Left colon (tissue), 2 donors: ENCODE measurements at places on chromosomes 6 and 20. TPM values are rescaled to one million over a fixed set of nuclear protein-coding genes. Genes with fewer than 3 reads are reported as not detected.

DNA sequence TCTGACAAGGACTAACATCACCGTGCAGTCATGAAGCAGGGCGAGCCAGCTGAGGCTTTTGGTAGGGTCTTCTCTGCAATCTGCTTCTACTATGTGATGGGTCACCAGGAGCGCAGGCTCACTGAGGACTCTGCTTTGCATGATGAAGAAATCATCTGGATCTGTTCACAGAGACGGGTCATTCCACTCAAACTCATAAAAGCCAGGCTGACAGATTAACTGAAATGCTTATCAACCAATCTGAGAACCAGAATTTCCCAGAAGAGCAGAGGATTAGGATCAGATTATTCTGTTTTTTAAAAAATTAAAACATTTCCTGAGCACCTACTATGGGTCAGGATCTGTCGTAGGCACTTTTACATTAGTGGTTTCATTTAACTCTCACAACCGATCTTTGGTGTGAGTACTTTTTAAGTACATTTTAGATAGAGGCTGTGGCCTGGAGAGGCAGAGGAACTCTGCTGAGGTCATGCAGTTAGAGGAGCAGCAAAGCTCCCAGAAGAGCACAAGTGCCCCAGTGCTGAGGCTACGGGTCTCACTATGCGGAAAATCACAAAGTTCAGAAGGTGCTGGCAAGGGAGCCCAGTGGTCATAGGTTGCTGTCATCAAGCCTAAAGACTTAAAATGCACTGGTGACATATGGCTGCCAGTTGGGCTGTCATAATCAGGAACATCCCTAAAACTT, 109.1 kb downstream of the BACH2 start:
- no peak for DNase-seq

DNA sequence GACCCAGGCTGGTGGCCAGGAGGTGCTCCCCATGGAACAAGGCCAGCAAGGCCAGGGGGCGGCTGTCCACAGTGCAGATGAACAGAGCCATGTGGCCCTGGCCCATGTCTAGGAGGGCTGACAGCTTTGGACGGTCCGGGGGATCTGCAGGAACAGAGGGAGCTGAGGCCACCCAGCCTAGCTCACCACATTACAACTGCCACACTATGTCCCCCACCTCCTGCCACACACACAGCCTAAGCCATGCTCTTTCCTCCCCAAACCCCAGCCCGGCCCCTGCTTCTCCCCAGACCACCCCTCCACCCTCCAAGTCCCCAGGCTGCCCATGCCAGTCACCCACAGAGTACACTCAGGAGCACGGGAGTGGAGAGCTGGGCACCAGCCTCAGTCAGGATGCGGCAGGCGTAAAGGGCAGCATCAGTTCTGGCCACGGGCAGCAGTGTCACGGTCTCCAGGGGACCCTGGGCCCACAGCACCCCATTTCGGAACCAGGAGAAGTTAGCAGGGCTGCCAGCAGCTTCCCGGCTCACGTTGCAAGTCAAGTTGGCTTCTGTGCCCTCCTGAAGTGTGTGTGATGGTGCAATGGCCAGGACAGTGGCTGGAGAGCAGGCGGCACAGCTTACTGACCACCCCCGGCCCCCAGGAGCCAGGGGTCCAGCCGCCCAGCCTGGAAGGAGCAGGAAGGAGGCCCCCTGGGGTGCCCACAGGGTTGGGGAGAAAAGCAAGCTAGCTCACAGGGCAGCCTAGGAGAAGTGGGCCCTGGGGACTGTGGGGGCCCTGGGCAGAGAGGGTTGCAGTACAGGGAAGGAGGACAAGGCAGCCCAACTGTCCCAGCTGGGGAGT, 15.2 kb upstream of the ADAM33 start:
- DNase-seq: no peak

GRCh38 chr6:73854998-73855718, 159.2 kb downstream of the CD109 start:
- no peak for DNase-seq

The SLC22A7 gene
- not detected for total RNA-seq

- no peak for DNase-seq
Measured at GRCh38 chr6:3458706-3459421, 2.0 kb upstream of the SLC22A23 start.

GRCh38 chr6:45665859-45666258, 288.1 kb upstream of the SUPT3H start:
- no peak for DNase-seq

The SPEF1 gene
- total RNA-seq: 0.14 TPM

DNA sequence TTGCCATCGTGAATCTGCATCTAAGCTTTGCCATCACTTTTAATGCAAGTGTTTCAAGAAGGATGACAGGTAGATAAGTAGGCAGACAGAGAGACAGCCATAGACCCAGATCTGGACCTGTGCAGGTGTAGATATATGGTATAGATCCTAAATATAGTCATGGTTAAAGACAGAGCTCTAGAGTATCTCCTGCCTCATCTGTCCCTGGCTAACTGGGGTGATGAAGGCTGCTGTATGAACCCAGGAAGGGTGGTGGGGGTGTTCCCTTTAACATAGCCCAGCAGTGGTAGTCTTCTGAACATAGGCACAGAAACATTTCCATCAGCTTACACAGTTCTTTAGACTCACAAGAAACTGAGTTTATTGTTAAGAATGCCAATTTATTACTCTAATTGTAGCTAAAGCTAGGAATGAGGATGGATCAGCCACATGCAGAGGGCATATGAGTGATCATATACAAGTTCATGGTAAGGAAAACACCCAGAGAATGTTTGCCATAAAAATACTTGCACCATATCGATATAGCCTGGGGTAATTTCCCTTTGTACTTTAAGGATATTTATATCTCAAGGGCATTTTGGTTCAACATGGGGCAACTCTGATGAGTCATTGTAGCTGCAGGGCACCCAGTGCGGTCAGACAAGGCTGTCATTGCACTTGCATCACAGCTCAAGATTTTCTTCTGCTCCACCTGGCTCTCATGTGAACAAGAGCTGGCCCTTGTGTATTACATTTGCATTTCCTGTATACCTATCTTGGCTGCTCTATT, 587.2 kb downstream of the EPM2A start:
- DNase-seq: no peak

The NKX2-2 gene
- 1.4 TPM for total RNA-seq
